ENCODE measurements at places on chromosomes 7 and 10.

GRCh38 chr7:31688372-31688771 is 1.4 kb downstream of the PPP1R17 start:
- peak; percentile 78 for DNase-seq

DNA sequence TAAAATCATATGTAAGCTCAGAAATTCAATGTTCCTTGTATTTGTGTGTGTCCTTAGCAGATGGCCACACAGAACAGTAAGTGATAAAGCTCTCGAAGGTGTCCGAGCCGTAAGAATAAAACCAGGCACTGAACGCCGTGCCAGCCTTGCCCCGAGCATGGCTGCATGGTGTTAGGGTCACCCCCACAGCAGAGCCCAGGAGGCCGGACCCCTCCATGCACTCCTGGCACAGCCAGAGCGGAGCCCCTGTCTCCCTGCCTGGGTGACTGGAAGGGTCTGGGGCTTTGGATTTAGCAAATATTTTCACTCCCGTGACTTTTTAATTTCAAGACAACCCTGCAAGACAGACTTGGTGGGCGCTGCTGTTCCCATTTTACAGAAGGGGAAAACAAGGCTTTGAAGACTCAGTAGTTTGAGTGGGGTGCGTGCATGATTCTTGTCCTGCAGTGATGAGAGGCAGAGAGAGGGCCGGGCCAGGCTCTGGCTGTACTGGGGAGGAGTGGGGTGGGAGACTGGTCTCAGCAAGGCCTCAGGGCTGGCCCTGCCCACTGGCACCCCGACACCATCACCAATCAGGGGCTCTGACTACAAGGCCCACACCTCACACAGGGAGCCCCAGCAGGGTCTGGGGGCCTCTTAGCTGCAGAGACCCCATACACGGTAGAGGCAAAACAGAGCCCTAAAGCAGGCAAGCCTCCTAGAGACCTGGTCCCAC is 39.4 kb downstream of the VIPR2 start:
- no peak for DNase-seq

DNA sequence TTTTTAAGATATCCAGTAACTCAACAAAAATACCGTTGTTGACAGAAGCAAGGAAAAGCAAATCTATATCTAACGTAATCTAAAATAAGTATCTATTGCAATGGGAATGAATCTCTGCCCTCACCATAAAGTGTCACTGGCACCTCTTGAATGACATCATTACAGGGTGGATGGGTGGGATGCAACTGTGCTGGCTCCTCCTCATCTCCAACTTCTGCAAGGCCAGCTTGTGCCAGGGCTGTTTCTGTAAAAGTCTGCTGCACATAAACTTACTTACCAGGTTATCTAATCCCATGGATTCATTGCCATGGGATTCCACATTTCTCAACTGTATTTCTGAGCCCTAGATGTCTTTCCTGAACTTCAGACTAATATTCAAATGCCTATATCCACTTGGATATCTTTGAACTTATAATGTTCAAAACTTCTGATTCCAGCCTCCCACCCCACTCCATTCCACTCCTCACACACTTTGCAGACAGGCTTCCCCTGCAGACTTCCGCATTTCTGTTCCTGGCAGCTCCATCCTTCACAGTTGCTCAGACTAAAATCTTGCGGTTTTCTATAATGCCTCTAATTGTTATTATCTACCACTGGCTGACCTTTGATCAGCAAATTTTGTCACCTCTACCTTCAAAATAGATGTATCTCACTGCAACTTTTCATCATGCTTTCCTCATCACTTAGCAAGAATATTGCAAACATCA is 10.7 kb downstream of the FGL2 start:
- peak; percentile 80 for DNase-seq

DNA sequence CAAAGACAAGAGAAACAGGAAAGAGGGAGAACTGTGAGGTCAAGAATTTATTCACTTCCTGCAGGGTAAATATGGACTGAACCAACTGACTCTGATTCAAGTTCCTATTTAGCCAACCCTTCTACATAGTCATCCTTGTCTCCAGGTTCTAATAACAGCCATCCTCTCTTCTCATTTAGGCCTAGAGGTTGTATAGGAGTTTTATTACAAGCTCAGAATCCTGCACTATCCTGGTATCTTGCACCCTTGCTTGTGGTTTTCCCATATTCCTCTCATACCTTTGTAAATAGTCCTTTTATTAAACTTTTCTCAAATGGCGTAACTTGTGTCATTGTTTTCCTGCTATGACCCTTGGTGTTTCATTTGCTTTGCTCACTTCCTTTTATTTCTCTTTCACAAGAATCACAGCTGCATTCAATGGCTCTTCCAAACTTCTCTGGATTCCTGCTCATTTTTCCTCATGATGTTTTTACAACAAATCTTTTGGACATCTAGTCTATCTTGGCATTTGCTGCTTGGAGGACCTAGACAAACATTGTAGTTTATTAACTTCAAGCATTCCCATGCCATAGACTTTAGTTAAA is 12.4 kb upstream of the OR2A5 start:
- DNase-seq: no peak

- DNase-seq: no peak
These were observed 377.1 kb upstream of the DPP6 start for GRCh38 chr7:153675131-153675530.

- no peak for DNase-seq
These were observed 461.2 kb downstream of the INHBA start for GRCh38 chr7:41241641-41242040.

DNA sequence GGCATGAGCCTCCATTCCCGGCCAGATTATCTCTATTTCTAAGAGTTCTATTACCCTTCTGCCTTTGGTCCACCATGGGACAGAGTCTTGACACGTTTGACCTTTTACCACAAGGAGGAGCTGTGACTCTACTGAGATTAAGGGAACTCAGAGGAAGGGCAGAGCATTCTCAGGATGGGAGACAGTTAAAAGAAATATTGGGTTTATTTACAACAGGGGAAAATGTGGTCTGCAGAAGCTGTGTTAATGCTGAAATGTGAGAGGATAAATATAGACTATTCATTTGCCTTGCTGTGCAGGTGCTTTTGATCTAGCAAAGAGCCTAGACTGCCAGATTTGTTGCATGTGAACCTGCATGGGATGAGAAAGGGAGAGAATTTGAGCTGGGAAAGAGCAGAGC is 45.8 kb upstream of the PRSS58 start:
- DNase-seq: peak; percentile 37

DNA sequence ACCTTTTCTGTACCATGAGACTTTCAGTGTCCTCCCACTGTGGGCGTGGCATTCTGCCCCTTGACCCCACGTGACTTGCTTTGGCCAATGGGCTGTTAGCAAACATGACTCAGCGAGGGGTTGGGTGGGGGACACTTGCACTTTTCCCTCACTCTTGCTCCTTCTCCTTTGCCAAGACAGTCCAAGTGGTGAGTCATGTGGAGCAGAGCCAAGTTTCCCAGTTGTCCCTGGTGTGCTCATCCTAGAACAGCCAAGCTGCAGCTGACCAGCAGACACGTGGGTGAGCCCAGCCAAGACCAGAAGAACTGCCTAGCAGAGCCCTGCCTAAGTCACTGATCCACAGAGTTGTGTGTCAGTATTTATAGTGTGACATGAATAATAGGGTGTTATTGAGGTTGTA is 82.8 kb upstream of the CPXM2 start:
- no peak for DNase-seq

DNA sequence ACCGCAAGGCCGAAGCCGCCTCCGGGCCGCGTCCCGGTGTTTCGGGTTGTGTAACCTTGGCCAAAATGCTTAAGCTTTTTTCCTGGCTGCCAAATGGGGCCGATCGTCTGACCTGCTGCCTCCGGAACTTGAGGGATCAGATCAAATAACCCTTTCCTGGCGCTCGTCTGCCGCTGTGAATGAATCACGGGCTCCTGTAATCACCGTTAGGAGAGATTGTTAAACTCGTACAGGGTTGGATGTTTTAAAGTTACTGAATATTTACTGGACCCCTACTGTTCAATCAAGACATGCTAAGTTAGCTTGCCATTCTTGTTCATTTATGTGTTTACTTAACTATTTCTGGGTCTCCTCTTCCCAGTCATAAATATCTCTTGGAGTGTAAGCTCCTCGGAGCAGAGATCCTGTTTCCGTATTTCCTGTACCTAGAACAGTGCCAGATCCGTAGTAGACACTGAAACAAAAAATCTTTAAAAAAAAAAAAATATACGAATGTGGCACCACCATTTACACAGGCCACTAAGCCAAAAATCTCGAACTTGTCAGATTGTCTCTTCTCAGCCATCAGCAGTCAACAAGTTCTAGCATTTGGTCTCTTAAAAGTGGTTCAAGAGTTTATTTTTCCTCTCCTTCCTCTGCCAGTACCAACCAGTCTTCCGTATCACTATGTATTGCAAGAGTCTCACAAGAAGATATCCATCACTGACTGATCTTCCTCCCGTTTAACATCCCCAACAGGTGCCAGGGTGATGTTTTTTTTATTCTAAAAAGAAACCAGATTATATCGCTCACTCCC is 650 bp upstream of the TM9SF3 start:
- peak; percentile 55 for DNase-seq

DNA sequence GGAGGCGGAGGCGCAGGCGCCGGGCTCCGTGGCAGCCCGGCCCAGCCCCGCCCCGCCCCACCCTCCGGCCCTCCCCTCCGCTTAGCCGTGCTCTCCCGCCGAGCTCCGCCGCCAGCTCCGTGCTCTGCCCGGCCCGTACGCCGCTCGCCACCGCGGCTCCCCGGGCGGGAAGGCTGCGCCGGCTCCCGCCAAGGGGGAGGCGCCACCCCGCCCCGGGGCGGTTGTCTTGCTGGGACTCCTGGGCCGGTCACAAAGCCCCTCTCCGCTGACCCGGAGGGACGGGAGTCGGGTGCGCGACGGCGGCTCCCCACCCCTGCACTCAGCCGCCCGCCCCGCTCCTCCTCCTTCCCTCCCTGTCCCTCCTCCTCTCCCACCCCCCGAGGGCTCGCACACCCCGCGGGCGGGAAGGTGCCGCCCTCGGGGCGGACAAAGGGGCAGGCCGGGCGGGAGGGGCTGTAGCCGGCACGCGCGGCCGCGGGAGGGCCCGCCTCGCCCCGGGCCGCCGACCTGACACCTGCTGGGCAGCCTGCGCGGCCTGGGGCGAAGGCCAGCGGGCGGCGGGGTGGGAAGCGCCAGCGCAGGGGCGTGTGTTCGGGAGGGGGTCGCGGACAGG is 11.5 kb upstream of the SP8 start:
- no peak for DNase-seq

GRCh38 chr7:33968591-33968990 is 63.3 kb downstream of the BMPER start:
- DNase-seq: no peak

GRCh38 chr7:36079446-36080025 is 73.5 kb upstream of the EEPD1 start:
- DNase-seq: no peak

DNA sequence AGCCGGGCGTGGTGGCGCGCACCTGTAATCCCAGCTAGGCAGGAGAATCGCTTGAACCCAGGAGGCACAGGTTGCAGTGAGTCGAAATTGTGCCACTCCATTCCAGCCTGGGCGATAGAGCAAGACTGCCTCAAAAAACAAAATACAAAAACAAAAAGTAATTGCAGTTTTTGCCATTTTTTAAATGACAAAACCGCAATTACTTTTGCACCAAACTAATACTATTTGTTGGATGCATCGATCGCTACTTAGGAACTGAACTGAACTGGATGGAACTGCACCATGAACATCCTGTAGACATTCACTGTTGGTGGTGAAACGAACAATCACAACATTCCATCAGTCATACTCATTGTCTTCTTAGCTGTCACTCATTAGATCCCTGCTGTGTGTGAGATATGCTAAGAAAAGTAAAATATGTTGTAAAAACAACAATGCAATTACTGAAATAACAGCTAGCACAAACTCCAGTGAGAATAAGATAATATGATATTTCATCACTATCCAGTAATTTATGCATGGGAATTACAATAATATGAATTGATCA is 341.2 kb downstream of the ACTR3B start:
- DNase-seq: no peak

GRCh38 chr10:113007821-113008220 is 57.8 kb downstream of the TCF7L2 start:
- DNase-seq: peak; percentile 75

- DNase-seq: no peak
These were observed 73.7 kb upstream of the PPIF start for GRCh38 chr10:79273604-79274003.
